ENCODE measurements at places on chromosomes 7 and 10.

DNA sequence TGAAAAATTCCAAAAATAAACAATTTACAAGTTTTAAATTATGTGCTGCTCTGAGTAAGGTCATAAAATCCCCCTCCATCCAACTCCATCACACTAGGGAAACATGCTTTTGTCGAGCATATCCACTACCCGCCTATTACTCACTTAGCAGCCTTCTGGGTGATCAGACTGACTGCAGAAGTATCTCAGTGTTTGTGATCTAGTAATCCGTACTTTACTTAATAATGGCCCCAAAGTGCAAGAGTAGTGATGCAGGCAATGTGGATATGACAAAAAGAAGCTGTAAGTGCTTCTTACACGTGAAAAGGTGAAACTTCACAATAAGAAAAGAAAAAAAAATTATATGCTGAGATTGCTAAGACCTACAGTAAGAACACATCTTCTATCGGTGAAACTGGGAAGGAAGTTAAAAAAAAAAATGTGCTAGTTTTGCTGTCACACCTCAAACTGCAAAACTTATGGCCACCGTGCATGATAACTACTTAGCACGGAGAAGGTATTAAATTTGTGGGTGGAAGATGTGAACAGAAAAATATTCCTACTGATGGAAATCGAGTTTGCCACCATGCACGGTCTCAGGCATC is 43.2 kb downstream of the SEMA3C start:
- DNase-seq = no peak

- no peak for DNase-seq
Observed at GRCh38 chr10:31296754-31297153, 22.3 kb upstream of the ZEB1 start.

- DNase-seq = no peak
Observed at GRCh38 chr10:16795410-16796073, 21.7 kb downstream of the RSU1 start.

- DNase-seq = no peak
Observed at GRCh38 chr7:12564996-12565764, 5.3 kb upstream of the SCIN start.

DNA sequence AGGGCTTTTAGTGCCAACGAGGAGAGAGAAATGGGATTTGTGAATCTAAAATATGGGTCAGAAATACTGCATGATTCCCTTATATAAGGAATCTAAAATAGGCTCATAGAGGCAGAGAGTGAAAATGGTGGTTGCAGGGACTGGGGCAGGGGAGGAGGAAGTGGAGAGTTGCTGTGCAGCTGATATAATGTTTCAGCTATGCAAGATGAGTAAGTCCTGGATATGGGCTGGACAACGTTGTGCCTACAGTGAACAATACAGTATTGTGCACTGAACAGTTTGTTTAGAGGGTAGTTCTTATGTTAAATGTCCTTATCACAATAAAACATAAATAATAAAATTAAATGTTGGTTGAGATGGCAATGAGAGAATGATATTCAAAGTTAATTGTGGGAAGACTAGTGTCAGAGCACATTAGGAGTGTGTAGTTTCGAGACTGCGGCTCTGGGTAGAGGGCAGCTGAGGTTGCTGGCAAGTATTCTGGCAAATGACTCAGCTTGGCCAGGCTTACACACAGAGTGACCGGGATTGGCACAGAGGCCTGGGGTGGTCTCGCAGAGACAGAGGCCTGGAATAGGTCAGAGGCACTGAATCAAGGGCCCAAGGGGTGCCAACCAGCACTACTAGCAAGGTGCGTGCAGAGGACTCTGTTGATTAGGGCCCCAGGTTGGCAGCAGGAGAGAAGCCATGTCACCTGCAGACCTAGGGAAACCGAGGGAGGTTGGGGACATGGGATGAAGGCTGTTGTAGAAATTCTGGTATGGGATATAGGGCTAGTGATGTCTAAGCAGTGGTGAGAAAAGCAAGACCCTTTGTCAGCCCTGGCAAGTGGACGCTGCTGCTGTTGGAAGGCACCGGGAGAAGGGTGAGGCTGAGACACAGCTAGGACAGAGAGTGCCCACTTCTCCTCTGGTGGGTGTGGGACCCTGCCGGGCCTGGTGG is 2.8 kb upstream of the DEPP1 start:
- DNase-seq = no peak

- DNase-seq = no peak
Observed at GRCh38 chr10:132455986-132456847, 59.2 kb downstream of the PWWP2B start.

DNA sequence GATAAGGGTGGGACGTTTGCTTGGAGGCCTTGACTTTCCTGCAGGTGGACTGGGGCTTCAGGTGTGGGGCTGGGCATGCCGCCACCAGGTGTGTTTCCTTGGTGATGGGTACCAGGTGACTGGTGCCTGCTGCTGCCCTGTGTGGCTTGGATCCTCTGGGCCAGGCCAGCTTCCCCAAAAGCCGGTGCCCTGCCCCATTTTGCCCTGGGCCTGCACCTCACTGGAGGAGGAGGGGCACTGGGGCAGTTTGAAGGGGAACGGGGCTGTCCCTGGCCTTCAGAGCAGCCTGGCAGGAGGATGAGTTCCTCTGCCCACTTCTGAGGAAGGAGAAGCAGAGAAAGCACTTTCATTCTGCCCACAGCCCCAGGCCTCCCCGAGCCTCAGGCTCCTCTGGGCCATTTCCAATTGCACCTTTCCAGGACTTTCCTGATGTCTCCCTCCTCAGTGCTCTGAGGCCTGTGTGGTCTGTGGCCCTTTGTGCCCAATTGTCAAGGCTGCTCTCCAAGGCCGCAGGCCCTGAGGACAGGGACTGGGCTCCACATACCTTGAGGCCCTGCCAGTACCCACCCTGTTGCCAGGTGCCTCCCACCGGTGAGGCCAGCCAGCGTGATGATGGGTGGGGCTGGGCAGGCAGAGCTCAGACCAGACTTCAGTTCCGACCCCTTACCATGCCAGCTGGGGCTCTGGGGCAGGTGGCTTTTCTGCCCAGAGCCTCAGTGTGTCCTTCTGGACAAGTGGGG is 25.3 kb upstream of the SMARCD3 start:
- DNase-seq = no peak

GRCh38 chr7:41003977-41004376 is 698.9 kb downstream of the INHBA start:
- no peak for DNase-seq

DNA sequence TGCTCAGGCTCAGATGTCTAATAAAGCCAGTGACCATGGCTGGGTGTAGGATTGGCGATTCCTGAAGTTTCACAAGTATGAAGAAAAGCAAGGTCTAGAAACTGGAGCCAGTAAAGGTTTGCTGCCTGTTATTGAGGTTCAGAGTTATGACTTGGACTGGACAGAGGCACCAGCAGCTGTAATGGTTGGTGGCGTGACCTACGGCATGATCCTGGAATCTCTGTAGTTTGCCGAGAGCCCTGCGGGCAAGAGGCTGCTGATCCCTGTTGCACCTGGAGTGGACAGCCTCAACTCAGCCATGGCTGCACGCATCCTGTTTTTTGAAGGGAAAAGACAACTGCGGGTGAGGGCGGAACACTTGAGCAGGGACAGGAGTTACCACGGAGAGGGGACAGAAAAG is 22.4 kb upstream of the SNX13 start:
- DNase-seq = no peak

DNA sequence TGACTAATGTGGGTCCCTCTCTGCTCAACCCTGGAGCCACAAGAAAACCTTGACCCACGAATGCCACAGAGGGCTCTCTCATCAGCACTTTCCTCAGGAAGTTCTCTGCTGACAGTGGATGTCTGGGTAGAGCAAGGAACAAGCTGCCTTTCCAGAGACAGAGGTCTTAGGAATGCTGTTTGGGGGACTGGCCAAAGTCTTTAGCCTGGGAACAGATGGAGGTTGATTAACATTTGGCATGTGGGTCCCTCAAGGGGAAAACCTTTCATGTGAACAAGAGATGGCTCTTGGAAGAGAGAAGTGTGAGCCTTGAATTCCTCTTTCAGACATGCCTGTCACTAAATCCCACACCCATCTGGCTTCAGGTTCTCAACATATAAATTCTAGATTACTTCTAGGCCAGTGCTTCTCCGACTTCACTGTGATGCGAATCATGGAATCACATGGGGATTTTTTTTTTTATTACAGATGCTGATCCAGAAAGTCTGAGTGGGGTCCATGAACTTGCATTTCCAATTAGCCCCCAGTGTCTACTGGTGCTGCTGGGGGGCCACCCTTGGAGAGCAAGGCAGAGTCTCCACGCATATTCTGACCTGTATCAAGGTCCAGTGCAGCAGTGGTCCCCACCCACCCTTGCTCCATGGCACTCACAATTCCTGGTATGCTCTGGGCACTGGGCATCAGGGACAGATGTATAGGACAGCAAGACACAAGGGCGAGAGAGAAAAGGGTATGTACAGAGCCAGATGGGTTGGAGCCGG is 360.4 kb downstream of the CXCL12 start:
- no peak for DNase-seq

DNA sequence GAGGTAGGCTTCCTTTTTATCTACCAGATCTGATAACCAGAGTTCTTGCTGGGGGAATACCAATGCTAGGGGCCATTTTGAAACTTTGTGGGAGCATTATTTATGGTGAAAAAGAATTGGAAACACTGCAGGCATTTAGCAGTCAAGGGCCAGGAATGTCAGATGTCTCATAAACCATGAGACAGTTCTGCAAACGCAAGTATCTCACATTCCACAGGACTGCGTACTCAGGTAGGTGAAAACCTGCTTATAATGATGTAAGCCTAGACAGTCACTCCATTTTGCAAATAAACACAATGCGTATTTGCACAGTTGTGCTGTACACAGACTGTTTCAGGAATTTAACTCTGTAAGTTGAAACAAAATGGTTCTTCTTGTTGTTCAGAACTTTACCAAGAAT is 33.9 kb downstream of the ECHDC3 start:
- no peak for DNase-seq

DNA sequence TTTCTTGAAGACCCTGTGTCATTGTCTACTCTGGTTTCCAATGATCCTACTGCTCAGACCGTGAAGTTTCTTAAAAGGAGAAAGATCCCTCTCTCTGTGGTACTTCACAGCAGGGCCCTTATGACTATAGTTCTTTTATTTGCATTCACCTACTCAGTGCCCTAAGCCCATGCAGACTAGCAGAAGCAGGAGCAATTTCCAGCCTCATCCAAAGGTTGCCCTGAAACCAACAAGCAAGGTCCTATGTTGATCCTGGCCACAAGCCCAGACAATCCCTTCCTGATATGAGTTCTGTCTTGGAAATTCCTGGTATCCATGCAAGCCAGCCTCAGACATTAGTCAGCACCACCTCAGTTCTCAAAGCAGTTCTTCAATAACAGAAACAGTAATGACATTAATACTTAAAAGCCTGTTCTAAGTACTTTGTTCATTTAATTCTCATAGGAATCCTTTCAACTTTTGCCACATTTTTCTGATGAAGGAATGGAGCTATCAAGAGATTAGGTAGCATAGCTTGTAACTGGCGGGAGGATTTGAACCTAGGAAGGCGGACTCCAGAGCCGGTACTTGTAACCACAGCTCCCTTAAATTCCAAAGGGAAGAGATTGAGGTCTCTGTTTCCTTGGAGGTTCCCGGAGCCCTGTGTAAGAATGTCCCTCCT is 58.1 kb upstream of the ST8SIA6 start:
- DNase-seq = no peak

GRCh38 chr10:110358869-110359629 is 54.3 kb upstream of the SMNDC1 start:
- no peak for DNase-seq

GRCh38 chr10:133067149-133068105 is 20.3 kb upstream of the ADGRA1 start:
- no peak for DNase-seq

DNA sequence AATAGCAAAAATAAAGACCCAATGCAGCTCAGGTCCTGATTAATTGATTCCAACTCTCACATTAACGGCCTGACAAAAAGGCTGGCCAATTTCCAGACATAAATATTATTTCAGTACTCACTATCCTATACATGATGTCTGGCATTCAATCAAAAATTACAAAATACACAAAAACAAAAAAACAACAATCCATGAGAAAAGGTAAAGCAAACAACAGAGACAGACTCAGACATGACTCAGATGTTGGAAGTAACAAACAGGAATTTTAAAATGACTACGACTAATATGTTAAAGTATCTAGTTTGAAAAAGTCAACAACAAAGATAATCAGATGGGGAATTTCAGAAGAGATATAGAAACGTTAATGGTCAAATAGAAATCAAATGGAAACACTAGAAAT is 152.8 kb downstream of the AMPH start:
- no peak for DNase-seq

DNA sequence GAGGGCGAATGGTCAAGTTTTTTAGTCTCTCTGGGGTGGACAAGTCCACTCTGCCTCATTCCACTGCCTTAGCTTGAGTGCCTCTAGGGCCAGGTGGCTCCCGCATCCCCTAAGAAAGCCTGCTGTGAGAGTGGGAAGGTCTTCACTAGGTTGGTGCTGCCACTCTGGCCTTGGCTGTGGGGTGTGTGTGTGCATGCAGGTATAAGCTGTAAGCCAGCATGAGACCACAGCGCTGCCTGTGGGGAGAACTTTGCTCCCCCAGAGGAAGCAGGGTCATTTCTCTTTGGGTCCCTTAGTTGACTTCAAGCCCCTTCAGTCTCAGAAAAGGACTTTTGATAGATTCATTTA is 25.5 kb upstream of the PCBD1 start:
- no peak for DNase-seq

GRCh38 chr10:7410301-7410861 is 453 bp downstream of the SFMBT2 start:
- no peak for DNase-seq

GRCh38 chr7:158407581-158408317 is 179.9 kb downstream of the PTPRN2 start:
- DNase-seq = no peak

- DNase-seq = no peak
Observed at GRCh38 chr7:116165717-116166116, 44.6 kb upstream of the TES start.

- DNase-seq = no peak
Observed at GRCh38 chr10:129541748-129542487, 74.9 kb downstream of the MGMT start.

GRCh38 chr7:74126220-74126880 is 42.7 kb downstream of the LIMK1 start:
- DNase-seq = no peak

DNA sequence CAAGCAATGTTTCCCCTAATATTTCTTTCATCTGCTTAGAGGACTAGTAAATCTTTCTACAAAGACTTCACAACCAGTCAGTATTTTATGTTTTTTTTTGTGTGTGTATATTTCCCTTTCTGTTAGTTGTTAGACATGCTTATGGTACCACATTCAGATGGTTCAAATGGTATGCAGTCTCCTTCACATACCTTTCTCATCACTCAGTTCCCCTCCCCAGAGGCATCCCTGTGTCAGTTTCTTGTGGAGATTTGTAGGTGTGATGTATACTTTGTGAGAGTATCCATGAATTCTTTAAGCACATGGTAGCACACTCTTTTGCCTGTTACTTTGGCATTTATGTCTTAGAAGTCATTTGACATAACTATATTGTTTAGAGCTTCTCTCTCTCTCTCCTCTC is 4.4 kb downstream of the ZNF485 start:
- DNase-seq = no peak

GRCh38 chr10:113895018-113895417 is 40.6 kb downstream of the NHLRC2 start:
- DNase-seq = no peak

All from GM18507 (cell line).